ENCODE measurements at places on chromosomes 1 and 21.

GRCh38 chr1:150514260-150514659 lies 1.3 kb upstream of the FALEC start:
- DNase-seq, result no peak

DNA sequence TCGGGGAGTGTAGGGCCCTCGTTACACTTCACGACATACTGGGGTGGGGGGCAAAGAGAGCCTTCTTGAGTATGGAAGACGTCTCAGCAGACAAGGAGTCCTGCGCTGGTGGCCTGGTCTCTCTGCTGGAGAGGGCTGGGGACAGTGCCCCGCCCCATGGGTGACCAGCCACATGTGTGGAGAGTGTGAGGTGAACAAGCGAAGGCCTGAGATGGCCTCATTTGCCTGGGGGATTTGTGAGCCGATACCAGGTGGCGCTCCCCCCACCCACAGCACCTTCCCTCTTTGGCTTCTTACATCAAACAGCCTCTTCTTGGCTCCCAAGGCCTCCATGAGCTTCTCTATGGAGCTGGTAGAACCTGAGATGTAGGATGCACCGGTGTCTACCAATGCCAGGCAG lies 4.0 kb upstream of the ETNK2 start:
- DNase-seq, result no peak

DNA sequence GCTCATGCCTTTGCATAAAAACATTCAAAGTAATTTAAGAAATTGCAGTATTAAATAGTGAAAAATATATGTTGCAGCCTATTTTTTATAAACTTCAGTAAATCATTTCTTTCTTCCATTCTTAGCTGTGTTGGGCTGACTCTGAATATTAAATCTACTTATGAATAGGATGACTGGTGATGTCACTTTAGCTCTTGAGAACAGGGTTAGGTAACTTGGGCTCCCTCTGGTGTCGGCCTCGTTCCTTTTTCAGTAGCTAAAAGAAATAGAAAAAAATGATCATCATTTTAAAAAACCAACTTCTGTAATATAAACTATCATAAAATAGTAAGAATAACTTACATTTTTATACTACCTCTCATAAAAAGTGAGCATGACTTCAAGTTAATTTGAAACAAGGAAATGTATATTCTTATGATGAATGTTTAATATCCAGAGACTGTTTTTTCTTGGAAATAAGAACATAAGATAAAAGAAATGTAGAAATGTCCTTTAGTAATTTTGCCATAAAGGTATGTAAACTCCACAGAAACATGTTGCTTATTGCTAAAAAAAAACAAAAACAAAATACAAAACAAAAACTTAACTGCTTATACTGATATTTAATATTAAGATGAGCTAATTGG lies 26.8 kb upstream of the NCAM2 start:
- DNase-seq, result peak; percentile 84

DNA sequence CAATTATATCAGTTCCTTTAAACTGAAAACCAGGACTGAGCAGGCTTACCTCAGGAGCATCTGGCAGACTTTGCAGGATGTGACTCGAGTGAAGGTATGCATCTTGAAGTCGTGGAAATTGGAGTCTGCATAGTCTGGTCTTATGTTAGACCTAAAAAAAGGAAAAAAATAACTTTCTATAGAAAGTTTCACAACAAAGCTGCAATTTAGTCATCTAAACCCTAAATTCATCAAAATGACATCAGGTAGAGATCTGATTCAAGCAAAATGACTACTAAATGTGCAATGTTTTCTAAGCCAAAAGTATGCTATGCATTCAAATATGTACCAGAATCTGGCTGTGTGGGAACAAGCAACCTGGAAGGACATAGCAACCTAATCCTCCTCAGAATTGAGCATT lies 260.1 kb downstream of the VAV3 start:
- DNase-seq, result no peak

GRCh38 chr21:15894596-15894995 lies 164.8 kb downstream of the USP25 start:
- no peak for DNase-seq

GRCh38 chr1:57925226-57925625 lies 501.4 kb upstream of the DAB1 start:
- DNase-seq, result no peak

- no peak for DNase-seq
Measured at GRCh38 chr1:14263671-14264070, 334.8 kb upstream of the KAZN start.

DNA sequence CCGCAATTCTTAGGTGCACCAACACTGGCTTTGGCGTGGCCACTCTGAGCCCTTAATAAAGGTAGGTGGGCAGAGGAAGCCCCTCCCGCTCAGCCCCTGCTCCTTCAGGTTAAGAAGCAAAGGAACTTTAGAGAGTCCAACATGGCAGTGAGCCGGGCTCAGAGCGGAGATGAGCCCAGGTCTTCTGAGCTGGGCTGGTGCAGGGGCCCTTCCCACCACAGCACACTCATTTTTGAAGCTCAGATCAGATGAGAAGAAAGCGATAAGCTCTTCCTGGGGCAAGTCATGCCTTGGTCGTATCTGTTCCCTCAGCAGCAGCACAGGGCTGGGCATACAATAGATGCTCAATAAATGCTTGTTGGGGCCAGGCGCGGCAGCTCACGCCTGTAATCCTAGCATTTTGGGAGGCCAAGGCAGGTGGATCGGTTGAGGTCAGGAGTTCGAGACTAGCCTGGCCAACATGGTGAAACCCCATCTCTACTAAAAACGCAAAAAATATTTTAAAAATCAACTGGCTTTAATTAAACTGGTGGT lies 51.1 kb upstream of the TARDBP start:
- no peak for DNase-seq

DNA sequence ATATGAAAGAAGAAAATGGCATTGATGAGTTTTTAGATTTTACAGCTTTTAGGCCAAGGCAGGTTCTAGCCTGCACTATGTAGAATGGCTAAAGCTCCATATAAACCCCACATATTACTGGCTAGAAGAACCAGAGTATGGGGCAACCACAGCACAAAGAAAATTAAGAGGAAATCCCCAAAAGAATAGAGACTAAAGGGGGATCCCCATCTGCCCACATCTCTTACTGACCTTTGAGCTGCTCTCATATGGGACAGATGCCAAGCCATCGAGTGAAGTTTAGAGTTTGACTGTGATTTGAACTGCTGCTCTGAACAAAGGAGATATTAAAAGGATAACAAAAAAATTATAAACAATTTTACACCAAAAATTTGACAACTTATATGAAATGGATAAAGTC lies 102.2 kb upstream of the HAO2 start:
- DNase-seq, result no peak

GRCh38 chr1:101748077-101748476 lies 248.6 kb downstream of the OLFM3 start:
- DNase-seq, result no peak

DNA sequence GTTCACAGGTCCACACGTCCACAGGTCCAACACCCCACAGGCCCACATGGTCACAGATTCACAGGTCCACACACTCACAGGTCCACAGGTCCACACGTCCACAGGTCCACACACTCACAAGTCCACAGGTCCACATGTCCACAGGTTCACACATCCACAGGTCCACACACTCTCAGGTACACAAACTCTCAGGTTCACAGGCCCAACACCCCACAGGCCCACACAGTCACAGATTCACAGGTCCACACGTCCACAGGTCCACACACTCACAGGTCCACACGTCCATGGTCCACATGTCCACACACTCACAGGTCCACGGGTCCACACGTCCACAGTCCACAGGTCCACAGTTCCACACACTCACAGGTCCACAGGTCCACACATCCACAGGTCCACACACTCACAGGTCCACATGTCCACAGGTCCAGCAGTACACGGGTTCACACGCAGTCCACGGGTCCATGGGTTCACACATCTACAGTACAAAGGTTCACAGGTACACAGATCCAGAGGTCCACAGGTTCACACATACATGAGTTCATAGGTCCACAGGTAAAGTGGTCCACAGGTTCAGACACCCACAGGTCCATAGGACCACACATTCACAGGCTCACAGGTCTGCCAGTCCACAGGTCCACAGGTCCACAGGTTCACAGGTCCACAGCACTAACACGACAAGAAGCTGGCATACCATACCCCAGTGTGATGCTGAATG lies 39.3 kb upstream of the COL6A2 start:
- no peak for DNase-seq

DNA sequence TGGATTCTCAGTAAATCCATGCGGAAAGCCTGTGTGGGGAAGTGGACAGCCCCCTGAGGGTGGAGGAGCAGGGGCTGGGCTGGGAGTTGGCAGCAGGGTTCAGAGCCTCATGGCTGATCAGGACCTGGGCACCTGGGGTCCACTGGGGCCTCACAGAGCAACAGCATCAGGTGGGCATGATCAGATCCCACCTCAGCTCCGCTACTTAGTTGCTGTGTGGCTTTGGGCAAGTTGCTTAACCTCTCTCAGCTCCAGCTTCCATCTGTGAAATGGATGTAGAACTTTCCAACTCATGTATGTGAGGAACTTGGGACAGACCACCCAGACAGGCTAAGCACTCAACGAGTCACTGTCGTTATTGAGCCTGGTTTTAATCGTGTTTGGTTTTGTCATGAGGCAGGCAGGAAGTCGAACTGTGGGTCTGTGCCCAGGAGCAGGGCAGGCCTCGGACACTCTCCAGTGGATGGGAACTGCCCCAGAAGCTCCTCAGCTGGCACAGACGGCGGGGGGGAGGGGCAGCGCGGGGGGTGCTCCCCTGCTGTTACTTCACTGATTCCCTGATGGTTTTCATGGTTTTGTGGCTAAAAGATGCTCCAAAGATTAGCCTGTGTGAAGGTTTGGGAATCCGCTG lies 155.8 kb upstream of the TMEM51 start:
- DNase-seq, result no peak

DNA sequence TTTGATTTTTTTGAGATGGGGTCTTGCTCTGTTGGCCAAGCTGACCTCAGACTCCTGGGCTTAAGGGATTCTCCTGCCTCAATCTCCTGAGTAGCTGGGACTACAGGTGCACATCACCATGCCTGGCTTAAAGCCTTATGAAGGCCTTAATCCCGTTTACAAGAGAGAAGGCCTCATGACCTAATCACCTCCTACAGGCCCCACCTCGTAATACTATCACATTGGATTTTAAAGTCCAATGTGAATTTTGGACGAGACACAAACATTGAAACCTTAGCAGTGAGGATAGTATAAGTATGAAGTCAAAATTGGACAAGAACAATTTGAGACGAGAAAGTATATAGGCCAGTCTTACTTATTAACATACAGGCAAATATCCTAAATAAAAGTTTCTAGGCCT lies 73.9 kb downstream of the MAST2 start:
- DNase-seq, result no peak

GRCh38 chr1:38012363-38013226 lies at the start of gene UTP11:
Gene UTP11, plus strand, starts transcription at chr1:38012734. Its CDS starts 69 bp downstream, at chr1:38012803.
- peak; percentile 99 for DNase-seq

- peak; percentile 48 for DNase-seq
Measured at GRCh38 chr1:37605061-37605650, 9.4 kb upstream of the GNL2 start.

DNA sequence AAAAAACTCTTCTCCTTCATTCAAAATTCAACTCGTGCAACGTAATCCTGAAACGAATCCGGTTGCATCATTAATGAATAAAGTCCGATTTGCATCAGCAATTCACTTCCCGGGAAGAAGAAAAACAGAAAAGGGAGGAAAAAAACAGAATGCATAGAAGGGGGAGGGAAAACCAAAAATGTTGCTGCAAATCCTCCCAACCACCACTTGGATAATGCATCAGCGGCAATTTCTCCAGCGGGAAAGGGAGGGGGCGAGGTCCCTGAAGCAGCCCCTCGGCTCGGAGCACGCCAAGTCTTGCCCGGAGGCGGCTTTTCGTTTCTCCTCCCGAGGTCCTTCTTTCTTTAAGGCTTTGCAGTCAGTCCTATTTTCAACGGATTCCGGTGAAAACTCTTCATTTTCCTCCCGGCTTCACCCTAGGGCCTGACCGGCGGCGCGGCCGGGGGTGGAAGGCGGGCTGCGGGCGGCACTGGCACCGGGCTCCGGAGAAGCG lies 723 bp downstream of the CDC42BPA start:
- DNase-seq, result peak; percentile 82

GRCh38 chr1:227092069-227092468 lies 152.0 kb downstream of the COQ8A start:
- no peak for DNase-seq

GRCh38 chr1:1063945-1064831 lies 9.9 kb downstream of the RNF223 start:
- peak; percentile 80 for DNase-seq

DNA sequence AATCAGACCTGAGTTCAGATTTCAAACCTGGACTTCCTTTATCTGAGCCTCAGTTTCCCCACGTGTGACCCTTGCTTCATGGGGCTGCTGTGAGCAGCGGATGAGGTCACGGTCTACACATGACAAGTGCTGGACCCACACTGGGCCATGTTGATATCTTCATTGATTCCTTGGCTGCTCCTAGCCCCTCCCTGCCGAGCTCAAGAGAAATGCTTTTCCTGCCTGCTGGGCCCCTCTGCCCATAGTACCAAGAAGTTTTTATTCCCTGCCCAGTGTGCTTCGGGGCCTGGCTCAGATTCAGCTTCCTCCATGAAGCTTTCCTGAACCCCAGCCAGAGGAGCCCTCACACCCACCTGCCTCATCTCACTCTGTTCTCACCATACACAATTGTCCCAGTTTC lies 181.6 kb downstream of the PTPRU start:
- DNase-seq, result no peak

DNA sequence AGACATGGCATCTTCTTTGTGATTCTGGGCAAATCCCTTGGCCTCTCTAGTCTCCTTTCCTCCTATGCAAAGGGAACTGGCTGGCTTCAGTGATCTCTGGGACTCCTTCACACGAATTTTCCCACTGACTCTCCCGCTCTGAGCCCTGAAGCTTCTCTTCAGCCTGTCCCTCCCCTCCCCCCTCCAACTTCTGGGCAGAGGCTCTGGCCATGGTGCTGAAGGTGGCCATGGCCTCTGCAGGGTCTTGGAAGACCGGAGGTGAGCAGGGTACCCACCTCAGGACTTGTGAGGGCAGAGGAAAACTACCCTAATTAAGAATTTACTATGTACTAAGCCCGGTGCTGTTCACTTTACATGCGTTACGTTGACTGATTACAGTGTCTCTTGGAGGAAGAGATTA lies 29.4 kb upstream of the POU3F1 start:
- peak; percentile 88 for DNase-seq

DNA sequence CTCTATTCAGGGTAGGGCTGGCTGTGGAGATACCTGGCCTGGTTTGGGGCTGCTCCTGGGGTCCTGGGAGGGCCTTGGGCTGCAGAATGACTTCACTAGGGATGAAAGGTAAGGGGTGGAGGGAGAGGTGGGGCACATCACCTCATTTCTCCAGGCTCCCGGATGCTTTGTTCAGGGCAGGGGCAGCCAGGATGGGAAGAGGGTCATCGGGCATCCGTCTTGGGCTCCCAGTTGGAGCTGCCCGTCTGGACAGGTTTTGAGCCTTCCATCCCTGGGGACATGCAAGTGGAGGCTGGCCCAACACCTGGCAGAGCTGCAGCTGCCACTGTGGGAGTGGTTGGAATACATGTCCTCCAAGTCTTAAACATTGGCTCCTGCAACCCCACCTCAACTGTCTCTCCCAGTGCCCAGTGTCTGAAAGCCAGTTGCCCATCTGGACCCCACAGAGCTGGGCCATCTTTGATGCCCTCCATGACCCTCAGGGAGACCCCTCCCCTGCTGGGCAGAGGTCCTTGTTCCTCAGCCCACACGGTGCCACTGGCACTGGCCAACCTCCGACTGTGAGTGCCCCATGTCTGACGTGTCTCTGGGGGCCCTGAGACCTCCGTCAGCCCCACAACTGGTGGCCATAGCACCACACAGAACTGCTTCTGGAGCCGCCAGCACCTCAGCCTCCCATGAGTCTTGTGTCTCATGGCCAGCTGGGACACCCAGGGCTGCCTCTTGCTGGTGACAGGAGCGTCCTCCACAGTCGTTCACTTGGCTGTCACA lies 52.8 kb downstream of the TRIM11 start:
- no peak for DNase-seq
